G401 (cell line): ENCODE measurements at places on chromosomes 2 and 18. TPM values are rescaled to one million over a fixed set of nuclear protein-coding genes. Genes with fewer than 3 reads are reported as not detected.

Gene ATOH8
- total RNA-seq: 18.9 and 25.8 TPM in 2 replicates

DNA sequence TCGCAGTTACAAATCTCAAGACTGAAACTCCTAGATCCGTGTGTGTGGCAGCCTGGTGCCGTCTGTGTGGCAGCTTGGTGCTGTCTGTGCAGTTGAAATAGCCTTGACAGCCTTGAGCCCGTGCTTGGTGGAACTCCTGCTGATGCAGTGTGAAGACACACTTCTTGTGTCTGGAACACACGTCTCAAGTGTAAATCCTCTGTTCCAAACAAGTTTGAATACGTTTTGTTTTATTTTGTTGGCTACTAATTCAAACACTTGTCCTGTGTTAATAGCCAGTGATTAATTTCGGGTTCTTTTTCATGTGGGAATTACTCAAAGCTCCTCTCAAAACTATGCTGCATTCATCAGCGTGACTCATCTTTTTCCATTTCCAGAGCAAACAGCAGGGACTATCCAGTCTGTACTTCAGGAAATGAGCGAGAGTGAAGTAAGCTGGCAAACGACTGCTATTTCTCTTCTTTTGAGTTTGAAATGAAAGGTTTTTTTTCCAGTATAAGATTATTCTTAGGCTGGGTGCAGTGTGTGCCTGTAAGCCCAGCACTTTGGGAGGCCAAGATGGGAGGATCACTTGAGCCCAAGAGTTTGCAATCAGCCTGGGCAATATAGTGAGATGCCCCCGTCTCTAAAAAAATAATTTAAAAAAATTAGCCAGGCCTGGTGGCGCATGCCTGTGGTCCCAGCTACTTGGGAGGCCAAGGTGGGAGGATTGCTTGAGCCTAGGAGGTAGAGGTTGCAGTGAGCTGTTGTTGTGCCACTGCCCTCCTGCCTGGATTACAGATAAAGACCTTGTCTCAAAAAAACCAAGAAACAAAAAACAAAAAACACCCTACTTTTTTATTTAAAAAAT, 152.9 kb downstream of the SPP2 start:
- no peak for DNase-seq

DNA sequence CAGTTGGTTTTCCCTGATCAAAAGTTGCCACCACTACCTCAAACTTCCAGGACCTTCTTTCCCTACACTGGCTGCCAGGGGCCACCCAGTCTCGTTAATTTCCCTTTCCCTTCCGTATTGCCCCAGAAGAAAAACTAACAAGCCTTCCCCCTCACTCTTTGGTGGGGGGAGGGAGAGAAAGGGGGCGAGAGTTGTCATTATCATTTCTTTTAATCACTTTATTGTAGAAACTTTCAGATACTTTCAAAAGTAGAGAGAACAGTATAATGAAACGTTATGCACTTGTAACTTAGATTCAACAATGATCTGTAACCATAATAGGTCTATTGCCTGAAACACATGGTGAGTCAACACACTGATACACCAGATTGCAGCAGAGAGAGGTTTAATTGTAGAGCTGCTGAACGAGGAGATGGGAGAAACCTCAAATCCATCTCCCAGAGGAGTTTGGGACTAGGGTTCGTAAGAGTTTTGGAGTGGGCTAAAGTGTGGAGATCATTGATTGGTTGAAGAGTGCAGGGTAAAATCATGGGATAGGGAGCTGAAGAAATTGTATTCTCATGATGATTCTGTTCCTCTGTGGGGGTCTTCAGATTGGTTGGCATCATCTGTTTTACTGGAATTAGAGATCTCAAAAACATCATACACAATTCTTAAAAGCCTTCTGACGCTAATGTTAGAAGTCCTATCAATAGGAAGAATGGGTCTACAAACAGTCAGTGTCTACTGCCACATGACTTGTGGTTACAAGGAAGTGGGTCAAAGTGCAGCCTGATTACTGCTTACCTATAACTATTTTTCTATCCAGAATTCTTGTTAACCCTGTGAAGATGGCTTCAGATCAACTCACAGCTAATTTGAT, 2.6 kb upstream of the RNF149 start:
- DNase-seq: no peak

DNA sequence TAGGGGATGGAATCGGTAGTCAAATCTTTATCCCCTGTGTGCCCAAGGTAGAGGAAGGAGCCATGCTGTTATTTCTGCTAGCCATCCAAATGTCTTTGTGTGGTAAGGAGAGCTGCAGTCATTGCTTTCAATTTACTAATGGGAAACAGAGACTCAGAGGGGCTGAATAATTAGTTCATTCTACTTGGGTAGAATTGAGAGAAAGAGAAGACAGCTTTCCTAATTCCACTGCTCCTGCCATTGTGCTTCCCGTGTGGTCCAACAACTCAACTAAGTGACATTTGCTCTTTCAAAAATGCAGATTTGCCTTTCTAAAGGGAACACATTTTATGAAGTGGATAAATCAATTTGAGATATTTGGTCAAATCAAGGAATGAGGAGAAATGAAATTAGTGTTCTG, 136.1 kb downstream of the AQP4 start:
- DNase-seq: no peak

GRCh38 chr18:36761186-36761698, 67.6 kb downstream of the TPGS2 start:
- DNase-seq: no peak
